ENCODE measurements at places on chromosomes 12 and 14.

DNA sequence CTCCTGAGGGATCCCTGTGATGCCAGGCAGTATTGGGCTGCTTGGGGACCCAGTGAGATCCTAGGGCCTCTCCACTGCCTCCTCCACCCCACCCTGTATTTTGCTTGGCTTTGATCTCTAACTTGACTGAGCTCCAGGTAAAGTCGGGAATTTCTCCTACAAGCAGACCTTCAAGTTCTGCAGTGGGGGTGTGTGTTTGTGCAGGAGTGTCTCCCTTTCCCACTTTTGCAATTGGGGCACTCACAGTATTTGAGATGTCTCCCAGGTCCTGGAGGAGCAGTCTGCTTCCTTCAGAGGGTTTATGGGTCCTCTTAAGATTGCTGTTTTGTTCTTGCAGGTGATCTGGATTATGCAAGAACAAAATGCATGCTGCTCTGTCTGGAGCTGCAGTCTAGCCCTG is 68.9 kb downstream of the ALG10B start:
- no peak for DNase-seq

- DNase-seq: peak; percentile 7
Observed at GRCh38 chr12:39272871-39273655, 169.9 kb downstream of the KIF21A start.

DNA sequence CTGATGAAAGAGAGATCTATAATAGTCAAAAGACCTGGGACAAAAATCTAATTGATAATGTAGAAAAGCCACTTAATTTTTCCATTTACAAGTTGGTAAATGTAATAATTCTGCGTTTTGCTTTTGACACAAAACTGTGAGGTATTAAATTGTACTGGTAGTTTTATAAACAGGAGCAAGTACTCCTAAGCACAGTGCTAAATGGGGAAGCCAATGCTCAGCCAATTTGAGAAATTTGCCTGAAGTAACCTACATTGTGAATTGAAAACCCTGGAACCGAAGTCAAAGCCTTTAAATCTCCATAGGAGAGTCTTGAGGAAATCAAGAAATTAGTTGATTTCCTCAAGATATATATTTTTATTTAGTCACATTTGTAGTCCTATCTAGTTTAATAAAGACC is 152.8 kb downstream of the SLCO1B3 start:
- no peak for DNase-seq

DNA sequence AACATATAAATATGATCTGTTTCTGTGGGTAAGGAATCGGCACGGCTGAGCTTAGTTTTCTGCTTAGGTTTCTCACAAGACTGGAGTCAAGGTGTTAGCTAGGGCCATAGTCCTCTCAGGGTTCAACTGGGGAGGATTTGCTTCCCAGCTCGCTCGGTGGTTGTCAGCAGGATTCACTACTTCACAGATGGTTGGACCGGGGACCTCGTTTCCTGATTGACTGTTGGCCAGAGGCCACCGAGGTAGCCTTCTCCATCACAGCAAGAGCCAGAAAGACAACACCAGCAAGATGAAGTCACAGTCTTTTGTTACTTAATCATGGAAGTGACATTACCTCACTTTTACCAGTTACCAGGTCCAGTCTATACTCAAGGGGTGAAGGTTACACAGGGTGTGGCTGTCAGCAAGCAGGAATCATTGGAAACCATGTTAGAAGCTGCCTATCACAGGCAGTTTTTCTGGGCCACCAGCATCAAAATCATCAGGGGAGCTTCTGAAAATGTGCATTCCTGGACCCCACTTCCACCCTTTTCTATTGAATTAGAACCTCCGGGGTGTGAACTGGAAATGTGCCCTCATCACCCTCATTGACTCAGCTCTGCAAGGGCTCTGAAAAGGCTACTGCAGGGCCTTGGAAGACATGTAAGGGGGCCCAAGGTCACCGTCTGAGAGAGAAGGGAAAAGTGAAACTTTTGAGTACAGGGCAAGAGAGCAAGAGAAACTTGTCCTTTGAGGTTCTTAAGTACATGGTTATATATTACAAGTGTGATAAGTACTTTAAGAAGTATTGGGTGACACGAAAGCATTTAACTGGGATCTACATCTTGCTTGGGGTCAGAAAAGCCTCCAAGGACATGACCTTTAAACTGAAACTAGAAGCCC is 10.9 kb downstream of the COPS7A start:
- no peak for DNase-seq

DNA sequence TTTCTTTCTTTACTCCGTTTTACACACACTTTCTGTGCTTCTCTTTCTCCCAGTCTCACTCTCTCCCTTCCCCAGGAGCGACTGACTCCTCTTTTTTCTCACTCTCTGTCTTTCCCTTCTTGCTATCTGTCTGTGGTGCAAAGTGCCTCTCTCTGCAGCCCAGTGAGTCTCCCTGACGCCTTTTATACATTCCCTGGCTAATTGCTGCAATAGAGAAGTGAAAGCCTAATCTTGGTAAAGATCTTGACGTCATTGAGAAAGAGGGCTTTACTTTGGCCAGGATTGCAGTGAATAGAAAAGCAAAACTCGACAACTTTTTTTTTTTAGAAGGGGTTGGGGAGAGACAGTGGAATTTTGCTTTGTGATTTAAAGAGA is 706 bp upstream of the DIO2 start:
- no peak for DNase-seq

DNA sequence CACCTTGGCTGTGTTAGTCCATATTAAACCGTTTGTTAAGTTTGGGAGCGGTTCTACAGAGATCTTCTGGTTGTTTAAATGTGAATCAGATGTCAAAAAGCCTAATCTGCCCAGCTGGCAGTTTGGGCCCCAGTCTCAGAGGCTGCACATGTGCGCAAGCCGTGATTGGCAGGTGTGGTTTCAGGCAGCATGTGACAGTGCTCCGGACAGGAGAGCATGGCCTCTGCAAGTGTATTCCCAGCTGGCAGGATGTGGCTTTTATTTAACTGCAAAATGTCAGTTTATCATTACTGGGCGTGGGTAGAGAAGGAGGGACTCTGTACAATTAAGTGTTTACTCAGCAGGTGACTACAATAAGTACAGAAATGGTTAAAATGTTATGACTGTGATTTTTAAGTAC is 77.5 kb downstream of the PELI2 start:
- DNase-seq: no peak

DNA sequence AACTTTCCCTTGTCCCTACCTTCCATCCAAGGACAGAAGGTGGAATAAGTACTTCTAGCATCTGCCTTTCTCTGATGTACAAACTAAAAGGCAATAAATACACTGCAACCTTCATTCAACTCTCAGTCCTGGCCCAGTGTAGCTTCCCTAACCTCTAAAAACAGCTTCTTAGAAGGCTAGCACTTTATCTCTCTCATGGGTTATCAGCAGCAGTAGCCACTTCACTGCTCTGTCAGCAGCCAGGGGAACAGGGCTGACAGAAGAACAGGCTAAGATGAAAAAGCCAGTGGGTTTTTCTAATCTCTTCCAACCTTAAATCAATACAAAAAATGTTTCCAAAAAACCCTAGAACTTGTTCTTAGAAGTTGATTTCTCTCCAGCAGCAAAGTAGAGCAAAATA is 13.2 kb downstream of the BAZ2A start:
- no peak for DNase-seq

DNA sequence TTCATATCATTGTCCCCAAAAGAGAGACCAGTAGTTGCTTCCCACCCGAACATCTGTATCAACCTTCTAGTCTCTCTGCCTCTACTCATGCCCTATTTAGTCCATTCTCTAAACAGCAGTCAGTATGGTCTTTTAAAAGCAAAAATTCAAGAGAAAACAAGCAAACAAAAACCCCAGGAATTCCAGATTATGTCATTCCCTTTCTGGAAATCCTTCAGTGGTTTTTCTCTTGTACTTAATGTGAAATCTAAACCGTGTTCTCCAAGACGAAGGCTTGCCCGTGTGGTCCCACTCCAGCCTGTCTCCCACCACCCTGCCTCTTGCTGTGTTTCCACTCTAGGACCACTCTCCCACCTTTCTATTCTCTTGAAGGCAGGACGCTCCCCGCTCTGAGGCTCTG is 90.8 kb downstream of the TMEM30B start:
- DNase-seq: no peak

DNA sequence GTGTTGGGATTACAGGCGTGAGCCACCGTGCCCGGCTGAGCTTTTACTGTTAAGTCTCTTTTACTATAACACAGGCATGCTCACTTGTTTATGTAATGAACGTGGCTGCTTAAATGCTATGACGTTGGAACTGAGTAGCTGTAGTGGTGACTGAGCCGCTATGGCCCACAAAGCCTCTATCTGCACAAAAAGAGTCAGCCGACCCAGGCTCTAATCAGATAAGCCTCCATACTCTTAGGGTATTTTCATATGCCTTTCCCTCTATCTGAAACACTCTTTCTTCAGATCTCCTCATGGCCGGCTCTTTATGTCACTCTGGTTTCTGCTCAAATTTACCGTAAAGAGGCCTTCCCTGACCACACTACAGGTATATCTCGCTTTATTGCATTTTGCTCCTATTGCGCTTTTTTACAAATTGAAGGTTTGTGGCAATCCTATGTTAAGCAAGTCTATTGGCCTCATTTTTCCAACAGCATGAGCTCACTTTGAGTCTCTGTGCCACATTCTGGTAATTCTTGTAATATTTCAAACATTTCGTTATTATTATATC is 8.0 kb downstream of the SLC2A14 start:
- no peak for DNase-seq

DNA sequence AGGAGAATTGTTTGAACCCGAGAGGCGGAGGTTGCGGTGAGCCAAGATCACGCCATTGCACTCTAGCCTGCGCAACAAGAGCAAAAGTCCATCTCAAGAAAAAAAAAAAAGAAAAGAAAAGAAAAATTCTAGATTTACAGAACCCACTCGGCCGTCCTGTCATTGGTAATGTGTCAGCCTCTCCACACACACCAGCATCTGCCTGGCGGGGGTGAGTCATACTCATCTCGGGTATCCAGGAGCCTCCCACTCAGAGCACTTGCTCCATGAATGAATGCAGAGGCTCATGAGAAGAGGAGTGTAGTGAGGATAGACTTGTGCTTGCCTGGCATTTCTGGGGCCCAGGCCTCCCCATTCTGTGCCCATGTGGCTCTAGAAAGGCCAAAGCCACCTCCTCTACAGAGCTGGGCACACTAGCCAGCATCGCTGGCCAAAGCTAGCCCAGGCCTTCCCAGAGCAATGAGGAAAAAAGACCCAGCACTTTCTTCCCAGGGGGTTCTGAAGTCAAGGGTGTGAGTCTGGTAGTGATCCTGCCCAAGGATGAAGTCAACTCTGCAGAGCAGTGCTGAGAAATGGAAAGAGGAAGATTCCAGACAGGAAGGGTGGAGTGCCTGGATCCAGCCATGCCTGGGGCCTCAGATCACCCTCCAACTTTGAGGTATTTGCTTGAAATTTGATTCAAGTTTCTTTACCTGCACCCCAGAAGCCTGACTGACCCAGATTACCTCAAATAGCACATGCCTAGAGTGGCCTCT is 31.2 kb upstream of the KLC1 start:
- DNase-seq: no peak

- DNase-seq: no peak
Observed at GRCh38 chr12:95077341-95077740, 3.9 kb upstream of the NR2C1 start.

GRCh38 chr12:120933786-120934185 is 29.6 kb upstream of the SPPL3 start:
- no peak for DNase-seq

DNA sequence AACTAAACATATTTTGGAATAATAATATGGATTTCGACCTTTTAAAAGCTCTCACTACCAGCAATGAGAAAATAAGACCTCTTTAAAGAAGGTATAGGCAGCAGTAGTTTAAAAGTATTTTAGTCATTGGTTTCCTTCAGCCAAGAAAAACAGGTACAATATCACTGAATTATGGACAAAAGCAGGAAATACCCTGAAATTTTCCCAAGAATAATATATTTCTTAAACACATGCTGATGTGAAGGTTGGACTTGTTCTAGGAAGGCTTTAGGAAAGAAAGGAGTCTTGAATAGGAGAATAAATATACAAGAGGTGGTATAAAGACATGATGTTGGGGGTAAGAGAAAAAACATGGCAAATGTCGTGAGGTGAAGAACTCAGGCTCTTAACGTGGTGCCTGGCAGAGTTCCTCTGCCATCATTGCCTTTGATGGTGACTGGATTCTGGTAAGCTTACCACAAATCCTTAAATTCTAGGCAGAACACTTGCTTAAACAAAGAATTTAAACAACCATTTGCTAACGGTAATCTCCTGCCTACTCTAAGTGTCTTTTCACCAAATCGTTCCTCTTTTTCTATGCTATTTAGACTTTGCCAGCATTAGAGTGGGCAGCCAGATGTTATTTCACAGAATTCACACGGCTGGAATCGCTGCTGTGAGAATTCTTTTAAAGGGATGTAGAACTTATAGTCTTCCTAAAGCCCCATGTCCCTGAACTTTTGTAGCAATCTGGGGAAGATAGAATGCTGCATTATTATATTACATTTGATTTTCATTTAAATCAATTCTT is 11.9 kb upstream of the NUDT4 start:
- DNase-seq: no peak
